ENCODE measurements at places on chromosomes 5 and 9.

GRCh38 chr5:129367883-129368282 lies 92.2 kb upstream of the ADAMTS19 start:
- DNase-seq: no peak

- no peak for DNase-seq
Measured at GRCh38 chr5:154520861-154521453, 42.9 kb upstream of the HAND1 start.

GRCh38 chr5:68240202-68240601 lies 24.6 kb downstream of the PIK3R1 start:
- no peak for DNase-seq

DNA sequence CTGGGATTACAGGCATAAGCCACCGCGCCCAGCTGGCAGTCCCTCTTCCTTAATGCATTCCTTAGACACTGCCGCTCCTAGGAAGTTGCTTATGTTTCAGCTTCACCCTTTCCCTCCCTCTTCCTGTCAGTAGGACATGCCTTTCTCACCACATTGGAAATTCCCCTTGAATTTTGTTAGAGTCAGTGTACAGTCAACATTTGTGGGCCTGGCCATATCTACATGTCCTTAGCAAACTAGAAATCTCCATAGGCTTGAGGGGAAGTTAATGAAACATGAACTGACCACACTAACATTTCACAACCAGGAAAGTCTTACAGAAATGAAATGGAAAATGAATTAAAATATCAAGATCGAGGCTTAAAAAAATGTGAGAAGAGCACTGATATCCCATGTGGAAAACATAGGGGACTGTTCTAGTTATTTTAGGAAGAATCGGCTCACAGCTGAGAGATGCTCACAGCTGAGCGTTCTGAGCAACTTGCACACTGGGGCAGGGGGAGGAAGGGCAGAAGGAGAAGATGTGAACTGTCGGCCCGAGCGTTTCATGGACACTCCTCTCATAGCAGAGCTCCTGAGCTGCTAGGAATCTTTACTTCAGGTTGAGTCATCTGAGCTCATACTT lies 21.1 kb upstream of the LVRN start:
- DNase-seq: no peak

DNA sequence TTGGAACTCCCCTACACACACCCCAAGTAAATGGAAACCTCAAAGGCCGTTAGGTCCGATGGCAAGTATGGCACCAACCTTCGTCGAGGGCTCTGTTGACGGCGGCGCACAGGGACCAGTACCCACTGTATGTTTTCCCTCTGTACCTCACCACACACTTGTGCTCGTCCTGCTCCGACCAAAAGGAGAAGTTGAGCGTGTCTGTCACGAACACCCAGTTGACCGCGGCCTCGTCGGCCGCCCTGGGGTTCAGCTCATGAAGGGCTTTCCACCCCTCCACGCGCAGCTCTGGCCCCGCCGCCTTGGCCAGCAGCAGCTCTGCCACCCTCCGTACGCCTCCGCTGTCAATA lies 24.0 kb downstream of the HNRNPK start:
- DNase-seq: no peak

DNA sequence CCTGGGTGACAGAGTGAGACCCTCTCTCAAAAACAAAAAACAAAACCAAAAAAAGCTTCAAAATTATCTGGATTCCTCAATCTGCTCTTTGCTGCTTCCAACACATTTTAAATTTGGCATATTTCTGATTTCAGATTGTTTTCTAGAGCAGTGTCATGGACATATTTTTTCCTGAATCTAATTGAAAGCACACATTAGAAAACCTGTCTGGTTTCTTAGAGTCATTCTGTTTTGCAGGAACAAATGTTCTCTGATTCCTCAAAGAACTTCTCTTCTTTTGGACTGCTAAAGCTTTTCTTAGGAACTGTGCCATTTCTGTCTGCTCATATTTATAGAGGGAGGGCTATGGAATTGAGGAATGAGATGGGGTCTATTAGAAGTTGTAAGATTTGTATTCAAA lies 81.6 kb downstream of the RAI14 start:
- no peak for DNase-seq

- DNase-seq: no peak
Measured at GRCh38 chr5:75933489-75933888, 149.7 kb upstream of the SV2C start.

GRCh38 chr9:88370346-88370745 lies 17.9 kb upstream of the SPIN1 start:
- DNase-seq: no peak

- DNase-seq: no peak
Measured at GRCh38 chr5:15787681-15788080, 287.7 kb downstream of the FBXL7 start.

DNA sequence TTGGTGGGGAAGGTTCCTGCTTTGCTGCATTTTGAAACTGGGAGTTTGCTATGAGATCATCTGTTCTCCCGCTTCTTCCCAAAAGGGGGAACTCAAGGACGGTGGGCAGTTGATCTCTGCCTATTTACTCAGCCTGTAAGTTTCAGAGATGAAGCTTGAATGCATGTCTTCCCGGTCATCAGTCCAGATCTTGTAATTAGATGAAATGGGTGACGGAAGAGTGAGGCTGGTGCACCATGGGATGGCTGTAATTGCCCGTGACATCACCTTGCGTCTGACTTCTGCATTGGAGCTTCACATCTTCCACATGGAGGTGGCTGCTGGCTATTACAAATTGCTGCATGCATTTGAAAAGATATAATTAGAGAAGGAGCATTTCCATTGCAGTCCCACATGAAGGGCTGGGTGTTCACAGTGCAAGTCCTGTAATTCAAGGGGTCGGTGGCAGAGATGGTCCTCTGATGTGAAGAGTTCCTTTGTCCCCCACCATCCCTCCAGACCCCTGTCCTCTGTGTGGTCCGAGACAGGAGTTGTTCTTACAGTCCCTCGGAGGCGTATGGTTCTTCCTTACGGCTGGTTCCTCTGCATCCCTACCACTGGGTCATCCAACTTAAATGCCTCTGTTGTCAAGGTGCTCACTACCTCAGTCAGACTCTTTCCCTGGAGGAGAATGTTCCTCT lies 72.9 kb downstream of the ZNF618 start:
- DNase-seq: no peak

DNA sequence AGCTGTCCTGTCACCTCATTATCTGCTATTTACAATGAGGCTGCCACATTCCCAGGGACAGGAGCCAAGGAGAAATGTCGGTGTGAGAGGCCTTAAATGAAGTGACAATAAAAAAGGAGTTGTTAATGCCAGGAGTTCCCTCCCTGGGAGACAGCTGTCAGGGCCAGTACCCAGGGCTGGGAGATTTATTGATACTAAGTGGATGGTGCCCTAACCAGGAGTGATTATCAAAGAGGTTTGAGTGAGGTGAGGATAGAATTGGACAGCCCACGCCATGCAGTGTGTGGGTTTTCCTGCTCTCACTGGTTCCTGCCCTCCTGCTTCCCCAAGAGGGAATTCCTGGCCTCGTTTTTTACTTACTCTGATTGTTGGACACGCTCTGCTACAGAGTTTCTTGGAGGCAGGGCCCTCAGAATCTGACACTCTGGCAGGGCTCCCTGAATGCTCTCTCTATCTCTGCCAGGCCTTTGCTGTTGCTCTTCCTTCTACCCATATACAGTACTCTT lies 150.8 kb downstream of the GRIA1 start:
- no peak for DNase-seq

GRCh38 chr5:129133553-129133952 lies 39.0 kb downstream of the ISOC1 start:
- no peak for DNase-seq

- no peak for DNase-seq
Measured at GRCh38 chr5:58268268-58268667, 191.6 kb downstream of the PLK2 start.

DNA sequence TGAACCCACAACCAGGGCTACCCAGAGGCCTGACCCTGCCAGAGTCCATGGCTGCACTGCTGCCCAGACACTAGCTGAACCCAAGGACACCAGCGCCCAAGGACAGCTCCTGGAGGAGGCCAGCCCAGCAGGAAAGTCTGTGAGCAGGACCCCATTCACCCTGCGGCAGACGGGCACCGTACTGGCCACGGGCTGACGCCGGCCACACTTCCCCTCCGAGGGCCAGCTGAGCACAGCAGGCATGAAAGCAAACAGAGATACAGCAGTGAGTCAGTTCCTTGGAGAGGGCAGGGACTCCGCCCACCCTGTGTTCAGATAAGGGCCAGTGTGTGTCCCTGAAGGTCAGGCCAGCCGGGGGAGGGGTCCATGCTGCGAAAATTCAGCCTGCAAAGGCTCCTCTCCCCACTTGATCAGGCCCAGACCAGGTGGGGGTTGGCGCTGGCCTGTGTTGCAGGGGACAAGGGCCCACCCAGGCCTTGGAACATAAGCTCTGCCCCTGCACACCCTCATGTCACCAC lies 3.2 kb downstream of the RNF208 start:
- DNase-seq: no peak

GRCh38 chr5:128083811-128084227 lies 253 bp downstream of the SLC12A2 start:
- no peak for DNase-seq

DNA sequence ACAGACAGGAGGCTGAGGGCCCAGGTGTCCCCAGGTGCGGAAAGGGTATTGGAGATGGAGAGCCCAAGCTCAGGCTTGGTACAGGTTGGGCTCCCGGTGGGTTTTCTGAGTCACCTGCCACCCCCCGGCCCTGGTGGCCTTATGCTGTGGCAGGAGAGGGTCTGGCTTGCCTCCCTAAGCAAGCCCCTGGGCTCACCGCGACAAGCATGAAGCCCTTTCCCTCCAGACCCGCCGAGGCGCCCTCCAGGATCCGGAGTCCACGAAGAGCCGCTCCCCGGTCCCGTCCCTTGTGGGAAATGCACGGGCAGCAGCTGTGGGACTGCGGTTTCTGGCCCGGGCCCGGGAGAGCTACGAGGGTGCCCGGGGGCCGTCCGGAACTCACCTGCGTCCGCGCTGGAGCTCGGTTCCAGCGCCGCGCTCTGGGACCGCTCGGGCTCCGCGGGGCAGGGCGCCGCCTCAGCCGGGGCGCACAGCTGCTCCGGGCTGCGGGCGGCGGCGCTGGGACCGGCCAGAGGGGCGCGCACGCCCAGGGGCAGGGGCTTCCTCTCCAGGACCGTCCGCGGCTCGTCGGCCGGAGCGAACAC lies 757 bp downstream of the SAPCD2 start:
- DNase-seq: no peak

DNA sequence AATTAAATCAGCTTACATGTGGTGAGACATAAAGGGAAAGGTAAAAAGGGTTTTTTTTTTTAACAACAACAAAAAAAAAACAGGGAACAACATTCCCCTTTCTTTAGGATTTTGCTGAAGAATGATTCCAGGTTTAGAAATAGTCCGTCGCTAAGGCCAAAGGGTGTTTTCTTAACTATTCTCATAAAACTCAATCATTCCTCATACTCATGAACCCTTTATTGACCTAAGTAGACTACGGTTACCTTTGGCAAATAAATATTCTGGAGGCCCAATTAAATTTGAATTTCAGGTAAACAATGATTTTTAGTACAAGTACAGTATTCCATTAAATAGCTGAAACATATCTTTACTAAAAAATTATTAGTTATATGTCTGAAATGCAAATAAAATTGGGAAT lies 55.6 kb upstream of the CCNG1 start:
- DNase-seq: no peak
